ENCODE measurements at places on chromosomes 6 and 20. TPM values are rescaled to one million over a fixed set of nuclear protein-coding genes. Genes with fewer than 3 reads are reported as not detected.

MUC22 gene
- total RNA-seq = not detected

RIPOR2 gene
- 1.1 TPM for total RNA-seq

PERP gene
- total RNA-seq = 11.4 TPM

DNA sequence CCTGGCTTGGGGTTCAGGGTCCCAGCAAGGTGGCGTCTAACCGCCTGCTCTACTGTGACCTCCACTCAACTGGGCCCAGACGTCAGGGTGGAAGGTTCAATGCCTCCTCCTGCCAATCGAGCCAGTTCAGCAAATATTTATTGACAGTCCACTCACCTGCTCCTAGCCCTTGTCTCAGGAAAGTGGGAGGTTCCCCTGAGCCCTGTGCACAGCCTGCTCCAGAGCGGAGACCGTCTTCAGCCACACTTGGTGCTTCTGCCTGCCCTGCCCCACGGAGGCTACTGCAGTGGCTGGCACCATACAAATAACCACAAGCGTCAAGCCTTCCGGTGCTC is 6.1 kb downstream of the CCDC167 start:
- DNase-seq = no peak

DNA sequence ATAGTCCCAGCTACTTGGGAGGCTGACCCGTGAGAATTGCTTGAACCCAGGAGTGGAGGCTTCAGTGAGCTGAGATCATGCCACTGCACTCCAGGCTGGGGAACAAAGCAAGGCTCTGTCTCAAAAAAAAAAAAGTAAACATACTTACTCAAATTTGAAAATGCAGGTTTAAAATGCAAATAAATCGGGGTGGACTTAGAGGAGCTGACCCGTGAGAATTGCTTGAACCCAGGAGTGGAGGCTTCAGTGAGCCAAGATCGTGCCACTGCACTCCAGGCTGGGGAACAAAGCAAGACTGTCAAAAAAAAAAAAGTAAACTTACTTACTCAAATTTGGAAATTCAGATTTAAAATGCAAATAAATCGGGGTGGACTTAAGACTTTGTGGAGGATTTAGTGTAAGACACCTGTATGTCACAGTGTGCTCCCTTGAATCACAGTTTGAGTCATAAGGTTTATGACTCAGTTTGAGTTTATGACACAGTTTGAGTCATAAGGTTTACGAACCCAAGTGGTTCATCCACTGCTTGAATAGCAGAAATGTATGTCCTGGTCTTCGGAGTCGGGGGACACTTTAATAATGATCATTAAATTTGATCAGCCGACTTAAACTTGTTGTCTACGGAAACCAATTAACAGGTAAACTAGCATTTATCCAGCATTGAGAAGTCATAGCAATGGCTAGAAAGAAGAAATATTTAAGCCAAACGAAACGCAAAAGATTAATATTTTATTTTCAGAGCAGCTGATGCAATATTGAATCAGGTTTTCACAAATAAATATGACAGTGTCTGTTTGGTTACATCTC is 6.8 kb upstream of the MRPS10 start:
- DNase-seq = no peak

DNA sequence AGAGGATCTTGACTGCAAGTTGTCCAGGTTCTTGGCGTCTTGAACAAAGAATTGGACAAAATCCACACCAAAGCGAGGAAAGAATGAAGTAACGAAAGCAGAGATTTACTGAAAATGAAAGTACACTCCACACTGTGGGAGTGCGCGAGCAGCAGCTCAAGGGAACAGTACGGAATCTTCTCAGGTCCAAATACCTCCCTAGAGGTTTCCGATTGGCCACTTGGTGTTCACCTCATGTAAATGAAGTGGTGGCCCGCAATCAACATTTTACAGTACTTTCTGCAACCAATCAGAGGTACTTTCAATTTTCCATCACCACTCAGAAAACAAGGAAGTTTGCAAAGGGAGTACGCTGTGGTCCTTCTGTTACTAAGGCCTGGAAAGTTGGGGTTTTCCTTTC is 122.4 kb downstream of the PTPRK start:
- no peak for DNase-seq

GRCh38 chr6:6217855-6218758 is 102.4 kb downstream of the F13A1 start:
- DNase-seq = no peak

DNA sequence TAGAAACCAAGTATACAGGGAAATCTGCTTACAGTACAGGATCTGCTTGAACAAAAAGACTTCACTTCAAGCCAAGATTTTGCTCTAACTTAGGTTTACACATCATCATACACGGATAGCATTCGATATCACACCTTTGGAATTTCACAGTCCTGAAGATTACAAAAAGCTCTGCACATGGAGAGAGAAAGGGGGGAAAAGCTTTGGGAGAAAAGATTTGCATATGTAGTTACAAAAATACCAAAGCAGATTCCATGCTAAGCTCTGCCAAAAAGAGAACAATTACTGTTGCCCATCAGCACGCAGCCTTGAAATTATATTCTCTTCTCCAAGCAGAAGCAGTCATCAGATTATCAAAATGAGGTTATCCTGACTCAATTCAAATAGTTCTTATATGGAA is 62.0 kb downstream of the HIVEP2 start:
- no peak for DNase-seq

- no peak for DNase-seq
These were observed 4.9 kb downstream of the SMPD2 start for GRCh38 chr6:109445382-109445781.

DNA sequence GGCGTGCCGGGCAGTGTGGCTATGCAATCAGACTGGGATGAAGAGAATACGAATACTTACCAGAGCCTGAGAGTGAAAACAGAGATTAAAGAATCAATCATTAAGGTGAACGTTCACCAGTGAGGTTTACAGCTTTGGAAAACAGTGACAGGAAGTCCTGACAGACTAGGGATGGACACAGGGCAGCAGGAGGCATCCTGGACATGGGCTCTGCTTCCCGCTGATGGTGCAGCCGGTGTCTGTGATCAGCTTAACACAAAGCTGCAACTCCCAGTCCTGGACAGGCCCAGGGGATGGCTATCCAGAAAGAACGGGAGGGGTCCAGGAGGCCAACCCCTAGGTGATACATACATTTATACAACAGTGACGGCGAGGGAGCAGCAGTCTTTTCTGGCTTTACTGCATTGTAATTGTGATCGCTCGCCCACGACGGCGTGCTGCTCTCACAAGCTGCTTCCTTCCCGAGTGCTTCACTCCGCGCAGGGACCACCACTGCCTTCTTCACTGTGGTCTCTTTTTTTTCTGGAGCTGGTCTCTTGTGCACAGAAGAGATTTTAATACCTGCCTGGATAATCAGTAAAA is 20.7 kb downstream of the DIDO1 start:
- DNase-seq = no peak

- no peak for DNase-seq
These were observed 1.0 kb upstream of the HFE start for GRCh38 chr6:26086211-26086610.

GRCh38 chr6:87375315-87375714 is 30.7 kb downstream of the C6orf163 start:
- DNase-seq = no peak

DNA sequence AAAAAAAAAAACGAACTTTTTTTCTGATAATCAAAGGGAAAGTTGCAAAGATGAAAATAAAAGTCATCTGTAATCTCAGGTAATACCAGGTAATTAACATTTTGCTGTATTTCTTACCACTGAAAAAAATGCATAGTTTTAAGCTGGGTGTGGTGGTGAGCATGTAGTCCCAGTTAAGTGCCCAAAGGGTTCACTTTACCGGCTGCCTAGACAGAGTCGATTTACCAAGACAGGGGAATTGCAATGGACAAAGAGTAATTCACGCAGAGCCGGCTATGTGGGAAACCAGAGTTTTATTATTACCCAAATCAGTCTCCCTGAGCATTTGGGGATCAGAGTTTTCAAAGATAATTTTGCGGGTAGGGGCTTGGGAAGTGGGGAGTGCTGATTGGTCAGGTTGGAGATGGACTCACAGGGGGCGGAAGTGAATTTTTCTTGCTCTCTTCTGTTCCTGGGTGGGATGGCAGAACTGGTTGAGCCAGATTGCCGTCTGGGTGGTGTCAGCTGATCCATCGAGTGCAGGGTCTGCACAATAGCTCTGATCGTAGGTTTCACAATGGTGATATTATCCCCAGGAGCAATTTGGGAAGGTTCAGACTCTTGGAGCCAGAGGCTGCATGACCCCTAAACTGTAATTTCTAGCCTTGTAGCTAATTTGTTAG is 51.9 kb downstream of the RPF2 start:
- no peak for DNase-seq
